ENCODE measurements at places on chromosomes 16 and 17. TPM values are rescaled to one million over a fixed set of nuclear protein-coding genes. Genes with fewer than 3 reads are reported as not detected.
A peak's percentile ranks its signal among the peaks of the same experiment; 100 is the strongest.

DNA sequence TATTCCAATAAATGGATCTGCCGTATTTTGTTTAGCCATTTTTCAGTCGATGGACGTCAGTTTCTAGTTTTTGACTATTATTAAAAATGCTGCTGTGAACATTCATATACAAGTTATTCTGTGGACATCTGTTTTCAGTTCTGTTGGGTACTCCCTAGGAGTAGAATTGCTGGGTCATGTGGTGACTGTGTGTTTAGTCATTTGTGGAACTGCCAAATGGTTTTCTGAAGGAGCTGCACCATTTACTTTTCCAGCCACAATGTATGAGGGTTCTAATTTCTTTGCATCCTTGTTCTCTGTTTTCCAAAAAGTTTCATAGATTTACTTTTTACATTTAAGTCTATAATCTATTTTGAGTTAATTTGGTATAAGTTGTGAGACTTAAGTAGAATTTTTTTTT, 29.5 kb downstream of the CYLD start:
- DNase-seq: no peak

Gene ESRP2
- total RNA-seq: 0.73 TPM

Gene WNT9B
- 0.50 TPM for total RNA-seq

DNA sequence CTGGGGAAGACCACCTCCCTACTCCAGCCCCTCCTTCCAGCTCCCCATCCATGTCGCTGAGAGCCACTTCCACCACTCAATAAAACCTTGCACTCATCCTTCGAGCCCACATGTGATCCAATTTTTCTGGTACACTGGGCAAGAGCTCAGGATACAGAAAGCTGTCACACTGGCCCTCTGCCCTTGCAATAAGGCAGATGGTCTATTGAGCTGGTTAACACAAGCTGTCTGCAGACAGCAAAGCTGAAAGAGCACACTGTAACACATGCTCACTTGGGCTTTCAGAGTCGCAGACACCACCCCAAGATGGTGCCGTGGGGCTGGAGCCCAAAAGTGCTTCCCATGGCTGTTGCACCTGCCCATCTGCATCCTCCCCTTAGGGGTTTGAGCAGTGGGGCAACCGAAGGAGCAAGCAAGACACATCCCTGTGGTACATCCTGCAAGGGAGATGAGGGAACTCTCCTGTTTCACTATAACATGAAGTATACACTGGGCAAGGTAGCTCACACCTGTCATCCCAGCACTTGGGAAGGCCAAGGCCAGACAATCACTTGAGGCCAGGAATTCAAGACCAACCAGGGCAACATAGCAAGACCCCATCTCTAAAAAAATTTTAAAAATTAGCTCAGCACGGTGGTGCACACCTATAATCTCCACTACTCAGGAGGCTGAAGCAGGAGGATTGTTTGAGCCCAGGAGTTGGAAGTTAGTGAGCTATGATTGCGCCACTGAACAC, 52.8 kb upstream of the C17orf78 start:
- DNase-seq: no peak

Gene KREMEN2
- total RNA-seq: not detected

- no peak for DNase-seq
Observed at GRCh38 chr17:29683481-29683880, 60.8 kb upstream of the CORO6 start.

GRCh38 chr16:51359141-51359955, 208.3 kb upstream of the SALL1 start:
- DNase-seq: peak; percentile 38

DNA sequence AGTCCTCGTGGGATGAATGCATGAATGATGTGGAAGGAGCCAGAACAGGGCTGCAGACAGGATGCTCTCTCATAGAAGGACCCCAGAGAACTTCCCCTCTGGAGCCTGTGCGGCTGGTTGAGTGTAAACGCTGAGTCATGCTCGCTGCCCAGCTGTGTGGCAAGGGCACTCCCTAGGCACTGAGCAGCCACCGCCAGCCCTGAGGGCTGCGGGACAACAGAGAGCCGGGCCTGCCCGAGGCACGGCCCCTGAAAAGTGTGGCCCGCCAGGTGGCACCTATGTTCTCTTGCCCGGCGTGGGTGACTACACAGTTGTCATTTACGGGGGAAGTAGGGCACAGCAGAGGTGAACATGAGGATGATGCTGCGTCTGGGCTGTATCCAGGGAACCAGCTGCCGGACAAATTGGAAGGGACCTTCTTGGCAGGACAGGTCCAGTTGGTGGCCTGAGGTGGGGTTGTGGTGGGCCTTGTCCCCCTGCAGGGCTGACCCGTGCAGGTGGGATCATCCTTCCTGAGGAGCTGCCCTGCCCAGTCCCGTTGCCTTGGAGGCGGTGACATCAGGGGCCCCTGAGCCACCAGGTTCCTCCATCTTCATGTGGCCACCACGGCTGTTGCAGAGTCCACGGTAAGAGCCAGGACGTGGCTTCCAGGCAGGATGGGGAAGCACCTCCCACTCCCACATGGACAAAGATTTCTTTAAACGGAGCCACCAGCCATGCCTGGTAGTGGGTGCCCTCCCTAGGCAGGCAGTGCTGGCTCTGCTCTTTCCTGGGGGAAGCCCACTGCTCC, 94.8 kb upstream of the CBX4 start:
- DNase-seq: no peak

GRCh38 chr17:42672038-42672437, 4.8 kb downstream of the PLEKHH3 start:
- no peak for DNase-seq

DNA sequence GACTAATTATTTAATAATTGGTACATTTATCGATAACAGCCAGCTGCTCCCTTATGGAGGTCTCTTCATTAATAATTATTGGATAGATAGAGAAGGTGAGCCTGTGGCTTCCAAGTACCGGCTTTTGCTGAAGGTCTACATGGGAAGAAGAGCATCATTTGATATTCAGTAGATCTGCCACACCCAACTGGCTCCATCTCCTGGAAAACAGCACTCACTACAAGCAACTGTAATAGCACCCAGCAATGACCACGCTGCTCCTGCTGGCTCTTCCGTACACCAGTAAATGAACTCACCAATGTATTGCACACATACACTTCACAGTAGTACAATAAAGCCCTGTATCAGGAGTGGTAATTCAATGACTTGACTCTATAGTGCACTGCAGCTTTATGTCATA, 19.5 kb downstream of the MARVELD3 start:
- DNase-seq: no peak

DNA sequence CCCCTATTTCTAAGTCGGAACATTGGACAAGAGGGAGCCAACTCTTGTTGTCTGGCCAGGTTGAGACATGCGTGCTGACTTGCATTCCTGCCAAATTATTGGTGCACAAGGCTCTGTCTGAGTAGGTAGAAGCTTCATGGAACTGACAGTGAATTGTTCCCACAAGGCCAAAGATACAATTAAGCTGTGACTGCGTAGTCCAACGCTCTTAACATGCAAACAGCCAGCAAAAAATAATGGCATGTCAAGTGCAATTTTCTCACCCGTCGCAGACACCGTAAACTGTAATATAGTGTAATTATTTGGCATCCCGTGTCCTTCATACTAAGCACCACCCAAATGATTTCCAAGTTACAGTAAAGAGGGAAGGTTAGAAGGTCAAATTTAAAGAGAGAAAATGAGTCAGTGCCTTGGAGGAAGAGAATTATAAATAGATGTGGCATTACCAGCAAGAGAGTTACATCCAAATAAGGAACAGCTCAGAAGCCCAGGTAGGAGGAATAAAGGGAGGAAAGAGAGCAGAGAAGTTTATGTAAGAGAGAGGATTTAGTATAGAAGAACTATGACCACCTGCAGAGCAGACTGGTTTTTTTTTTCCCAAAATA, 21.8 kb downstream of the CDH8 start:
- no peak for DNase-seq

DNA sequence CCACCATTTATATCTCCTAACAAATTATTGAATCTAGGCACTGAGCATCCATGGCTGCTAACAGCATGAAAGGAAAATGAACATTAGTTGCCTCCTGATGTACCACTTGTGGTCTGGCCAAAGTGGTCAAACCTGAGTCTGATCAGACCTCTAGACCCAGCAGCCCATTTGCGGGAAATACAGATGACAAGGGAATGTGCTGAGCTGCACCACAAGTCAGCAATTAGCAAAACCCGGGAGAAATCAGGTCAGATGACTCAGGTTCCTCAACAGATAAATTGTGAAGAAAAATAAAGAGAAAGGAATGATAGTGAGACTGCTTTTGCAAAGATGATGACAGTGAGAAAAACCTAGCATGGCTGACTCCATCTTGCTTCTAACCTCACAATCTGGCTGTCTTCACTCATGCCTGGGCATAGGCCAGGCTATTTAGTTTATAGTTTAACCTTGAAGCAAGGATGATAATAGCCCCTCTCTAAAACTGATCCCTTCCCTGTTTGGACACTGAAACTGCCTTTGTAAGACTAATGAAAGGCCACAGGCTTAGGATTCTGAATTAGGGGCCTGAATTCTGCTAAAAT, 142.7 kb upstream of the ASIC2 start:
- DNase-seq: no peak

Gene SLC5A10
- not detected for total RNA-seq

DNA sequence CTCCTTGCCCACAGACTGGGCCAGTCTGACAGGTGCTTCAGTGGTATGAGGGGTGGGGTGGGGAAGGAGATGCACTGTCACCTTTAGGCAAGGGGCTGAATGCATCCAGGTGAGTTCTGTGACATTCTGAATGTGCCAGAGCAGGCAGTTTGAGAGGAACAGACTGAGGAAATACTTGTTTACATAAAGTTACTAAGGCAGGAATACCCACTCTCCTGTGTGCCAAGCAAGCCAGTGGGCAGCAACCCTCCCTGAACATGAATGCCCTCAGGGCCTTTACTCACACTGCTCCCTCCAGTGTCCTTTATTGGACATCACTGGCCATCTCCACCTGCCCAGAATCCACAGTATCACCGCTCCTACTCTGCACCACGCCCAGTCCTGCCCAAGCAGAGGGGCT, 33.1 kb upstream of the ULK2 start:
- no peak for DNase-seq

DNA sequence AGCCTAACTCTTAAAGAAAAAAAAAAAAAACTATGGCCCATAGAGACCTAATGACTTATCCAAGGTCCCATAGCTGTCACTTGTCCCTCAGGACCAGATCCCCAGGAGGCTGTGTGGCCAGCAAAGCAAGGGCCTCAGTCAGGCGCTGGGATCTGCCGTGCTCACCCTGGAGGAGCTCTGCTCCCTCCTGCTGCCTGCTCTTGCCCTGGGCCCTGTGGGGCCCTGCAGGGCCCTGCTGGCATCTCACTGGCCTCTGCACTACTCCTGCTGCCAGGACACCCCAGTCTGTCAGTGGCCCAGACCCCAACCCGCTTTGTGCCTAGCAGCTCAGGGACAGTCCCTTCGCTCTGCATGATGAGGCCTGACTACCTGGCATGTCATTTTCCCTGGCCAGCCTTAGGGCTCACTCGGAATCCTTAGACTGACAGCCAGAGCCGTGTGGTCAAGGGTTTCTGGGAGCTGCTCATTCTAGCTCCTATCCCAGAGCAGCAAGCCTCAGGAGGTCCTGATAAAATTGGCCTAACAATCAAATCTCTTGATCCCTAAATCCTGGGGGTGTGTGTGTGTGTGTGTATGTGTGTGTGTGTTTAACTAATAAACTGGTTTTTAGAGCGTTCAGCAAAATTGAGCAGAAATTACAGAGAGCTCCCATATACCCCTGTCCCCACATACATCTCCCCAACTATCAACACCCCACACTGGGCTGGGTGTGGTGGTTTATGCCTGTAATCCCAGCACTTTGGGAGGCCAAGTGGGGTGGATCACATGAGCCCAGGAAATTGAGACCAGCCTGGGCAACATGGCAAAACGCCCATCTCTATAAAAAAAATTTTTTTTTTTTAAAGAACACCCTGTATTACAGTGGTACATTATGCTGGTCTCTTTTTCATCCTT, 21.7 kb downstream of the KATNIP start:
- no peak for DNase-seq

Gene ARHGAP23
- total RNA-seq: 50.3 TPM

DNA sequence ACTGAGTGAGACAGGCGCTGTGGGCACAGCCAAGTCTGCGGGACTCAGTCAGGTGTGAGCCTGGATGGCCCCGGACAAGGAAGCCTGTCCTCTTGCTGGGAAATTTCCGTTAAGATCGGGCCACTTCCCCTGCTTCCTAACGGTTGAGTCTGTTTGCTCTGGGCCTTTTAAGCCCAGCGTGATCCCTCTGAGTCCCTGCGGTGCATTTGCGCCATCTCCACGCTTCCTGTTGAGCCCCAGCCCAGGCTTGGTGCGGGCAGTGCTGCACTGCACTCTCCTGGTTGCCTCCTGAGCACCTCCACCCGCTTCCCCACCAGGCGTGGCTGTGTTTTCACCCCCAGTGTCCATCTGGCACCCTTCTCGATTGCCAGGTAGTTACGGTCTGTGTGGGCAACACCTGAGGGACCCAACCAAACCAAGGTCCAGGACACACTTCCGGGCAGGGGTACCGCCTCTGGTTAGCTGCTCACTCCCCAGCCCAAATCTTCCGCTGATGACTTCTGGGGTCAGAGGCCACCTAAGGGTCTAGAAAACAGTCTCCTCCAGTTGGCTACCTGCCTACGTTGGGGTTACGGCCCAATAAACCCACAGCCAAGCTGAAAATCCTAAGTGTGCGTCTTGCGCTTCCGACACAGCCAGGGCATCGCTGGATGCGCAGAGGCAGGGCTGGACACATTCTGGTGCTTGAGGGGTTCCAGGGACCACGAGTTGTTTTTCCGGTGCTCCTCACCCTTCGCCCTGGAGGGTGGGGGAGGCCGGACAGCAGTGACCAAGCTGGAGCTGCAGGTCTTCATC, 1.4 kb upstream of the SLC25A10 start:
- DNase-seq: no peak

DNA sequence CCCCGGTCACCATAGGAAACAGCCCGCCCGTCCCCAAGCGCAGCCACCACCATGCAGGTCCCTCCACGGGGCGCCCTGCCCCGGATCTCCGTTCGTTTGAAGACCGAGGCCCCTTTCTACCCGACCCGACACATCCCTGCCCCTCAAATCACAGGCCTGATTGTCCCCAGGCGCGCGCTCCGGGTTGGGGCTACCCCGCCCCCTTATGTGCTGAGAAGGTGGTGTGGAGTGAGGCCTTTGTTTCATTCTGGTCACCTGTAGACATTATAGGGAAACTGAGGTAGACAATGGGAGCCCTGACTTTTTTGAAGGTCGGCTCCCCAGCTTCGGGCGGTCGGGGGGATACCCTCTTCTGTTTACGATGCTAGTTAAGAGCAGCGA, 763 bp upstream of the ACTG1 start:
- peak; percentile 79 for DNase-seq

Data from ovary (tissue), 10 donors.